Gastrocnemius medialis (tissue), 4 donors: ENCODE measurements at places on chromosomes 16 and 17. TPM values are rescaled to one million over a fixed set of nuclear protein-coding genes. Genes with fewer than 3 reads are reported as not detected.
A peak's percentile ranks its signal among the peaks of the same experiment; 100 is the strongest.

DNA sequence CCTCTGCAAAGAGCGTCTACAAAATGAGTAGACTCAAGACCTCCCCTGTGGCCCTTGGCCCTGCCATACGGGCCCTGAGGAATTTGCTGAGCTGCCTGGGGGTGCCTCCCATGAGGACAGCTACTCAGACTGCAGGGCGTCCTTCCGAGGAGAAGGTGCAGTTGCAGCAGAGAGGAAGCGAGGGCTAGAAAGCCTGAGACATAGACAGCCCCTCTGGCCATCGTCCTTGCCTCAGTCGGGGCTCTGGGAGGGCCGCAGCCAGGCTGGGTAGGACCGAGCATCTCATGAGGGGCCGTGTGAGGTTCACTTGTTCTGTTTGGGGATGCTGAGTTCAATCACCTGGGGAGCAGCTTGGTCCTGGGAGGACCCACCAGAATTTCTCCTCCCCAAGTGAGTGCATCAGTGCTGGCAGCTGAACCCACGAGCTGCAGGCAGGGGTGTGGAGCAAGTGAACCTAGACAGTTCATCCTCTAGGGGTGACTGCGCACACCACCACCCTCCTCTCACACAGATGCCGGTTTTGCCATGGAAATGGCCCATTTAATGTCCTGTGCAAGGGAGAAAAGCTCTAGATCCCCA is 20.3 kb downstream of the RAB11FIP4 start:
- H3K36me3 ChIP-seq: no peaks in the 10 kb centered on the region
- H3K4me3 ChIP-seq: no peak overlapping the region
- peaks cover 9% of the 10 kb centered on the region for H3K4me1 ChIP-seq
- H3K27ac ChIP-seq: no peak overlapping the region

DNA sequence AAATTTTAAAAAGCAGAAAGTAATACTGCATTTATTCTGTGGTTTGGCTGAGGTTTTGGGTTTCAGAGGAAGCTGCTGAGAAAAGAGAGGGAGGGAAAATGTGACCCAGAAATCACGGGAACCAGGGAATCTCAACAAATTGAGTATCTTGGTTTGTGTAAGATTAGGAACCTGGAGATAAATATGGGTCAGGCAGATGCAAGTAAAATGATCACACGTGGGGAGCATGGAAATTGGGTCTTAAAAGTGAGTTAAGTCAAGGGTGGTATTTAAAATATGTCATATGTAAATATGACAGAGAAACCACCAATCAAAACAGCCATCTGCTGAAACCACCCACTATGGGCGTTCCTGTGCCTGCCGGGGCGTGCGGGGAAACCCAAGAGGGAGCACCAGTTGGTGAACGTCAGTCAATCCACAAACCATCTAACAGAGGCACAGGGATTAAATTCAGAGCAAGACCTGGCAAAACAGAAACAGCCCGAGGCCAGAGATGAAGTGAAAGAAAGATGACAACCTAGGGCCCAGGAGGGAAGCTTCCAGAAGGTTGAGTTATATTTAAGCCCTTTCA is 33.4 kb downstream of the CDH13 start:
- H3K27ac ChIP-seq: peak overlapping the region; percentile 92
- no peaks in the 10 kb centered on the region for H3K27me3 ChIP-seq
- H3K4me1 ChIP-seq: peaks cover 29% of the 10 kb centered on the region
- peak; percentile 86 for DNase-seq
- H3K4me3 ChIP-seq: peak overlapping the region; percentile 41

DNA sequence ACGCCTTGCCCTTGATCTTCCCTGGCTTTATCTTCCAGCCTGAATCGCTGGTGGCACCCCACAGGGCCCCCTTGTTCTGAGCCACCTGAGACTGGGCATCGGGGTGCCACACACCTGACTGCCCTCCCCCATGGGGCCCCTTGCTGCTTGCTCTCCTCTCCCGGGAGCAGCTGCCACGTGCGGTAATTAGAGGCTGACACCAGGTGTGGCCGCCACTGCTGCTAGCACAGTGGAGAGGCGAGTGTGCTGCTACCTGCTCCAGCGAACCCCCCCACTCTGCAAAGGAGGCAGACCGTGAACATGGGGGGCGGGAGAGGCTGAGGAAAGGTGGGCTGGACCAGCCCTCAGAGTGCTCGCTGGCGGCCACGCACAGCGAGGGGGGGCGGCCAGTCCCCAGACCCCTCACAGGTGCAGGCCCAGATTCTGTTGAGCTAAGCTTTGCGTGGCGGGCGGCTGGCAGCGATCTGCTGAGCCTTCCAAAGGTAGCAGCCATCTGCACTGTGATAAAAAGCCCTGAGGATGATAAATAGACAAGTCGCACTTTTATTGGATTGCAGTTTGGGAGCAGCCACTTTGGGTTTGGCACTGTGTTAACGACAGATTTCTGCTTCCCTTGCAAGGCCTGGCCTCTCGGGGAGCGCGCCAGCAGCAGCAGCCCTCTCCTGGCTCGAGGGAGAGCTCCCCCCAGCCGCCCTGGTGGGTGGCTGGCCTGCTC is 167.9 kb upstream of the GSE1 start:
- H3K27me3 ChIP-seq: no peaks in the 10 kb centered on the region
- H3K4me1 ChIP-seq: peaks cover 25% of the 10 kb centered on the region
- no peak for DNase-seq

CBX1 gene
- 26.0 TPM for total RNA-seq
